ENCODE measurements at places on chromosomes 1 and 21.

DNA sequence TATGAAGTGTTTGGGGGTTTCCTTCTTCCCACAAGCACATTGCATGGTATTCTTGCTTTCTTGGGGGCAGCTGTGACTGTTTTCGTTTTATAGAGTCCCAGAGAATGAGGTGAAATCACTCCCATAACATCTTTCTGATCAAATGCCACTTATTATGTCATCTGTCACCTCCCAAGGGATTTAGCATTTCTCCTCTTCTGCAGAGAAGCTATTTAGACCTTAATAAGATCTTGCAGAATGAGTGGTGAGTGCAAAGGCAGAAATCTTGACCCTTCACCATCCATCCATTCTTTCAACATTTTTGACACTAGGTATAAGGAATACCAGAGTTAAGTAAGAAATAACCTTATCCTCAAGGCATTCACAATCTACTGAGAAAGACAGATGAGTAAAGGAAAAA lies 318.6 kb upstream of the POU3F1 start:
- no peak for DNase-seq

DNA sequence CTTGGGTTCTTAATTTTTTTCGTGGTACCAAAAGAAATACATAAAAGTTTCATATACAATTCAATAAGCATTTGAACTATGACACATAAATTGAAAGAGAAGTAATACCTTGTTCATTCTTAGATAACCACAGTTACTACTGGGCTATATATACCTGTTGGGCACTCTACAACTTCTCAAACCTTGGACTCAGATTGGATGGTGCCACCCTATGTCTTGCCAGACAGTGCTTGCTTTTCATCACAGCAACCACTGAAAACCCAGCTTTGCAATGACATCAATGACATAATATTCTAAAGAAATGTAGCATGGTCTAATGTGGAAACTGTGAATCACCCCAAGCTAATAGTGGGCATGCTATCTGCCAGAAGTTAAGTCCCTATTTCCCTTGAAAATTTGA lies 62.8 kb upstream of the DPH5 start:
- DNase-seq, result no peak

DNA sequence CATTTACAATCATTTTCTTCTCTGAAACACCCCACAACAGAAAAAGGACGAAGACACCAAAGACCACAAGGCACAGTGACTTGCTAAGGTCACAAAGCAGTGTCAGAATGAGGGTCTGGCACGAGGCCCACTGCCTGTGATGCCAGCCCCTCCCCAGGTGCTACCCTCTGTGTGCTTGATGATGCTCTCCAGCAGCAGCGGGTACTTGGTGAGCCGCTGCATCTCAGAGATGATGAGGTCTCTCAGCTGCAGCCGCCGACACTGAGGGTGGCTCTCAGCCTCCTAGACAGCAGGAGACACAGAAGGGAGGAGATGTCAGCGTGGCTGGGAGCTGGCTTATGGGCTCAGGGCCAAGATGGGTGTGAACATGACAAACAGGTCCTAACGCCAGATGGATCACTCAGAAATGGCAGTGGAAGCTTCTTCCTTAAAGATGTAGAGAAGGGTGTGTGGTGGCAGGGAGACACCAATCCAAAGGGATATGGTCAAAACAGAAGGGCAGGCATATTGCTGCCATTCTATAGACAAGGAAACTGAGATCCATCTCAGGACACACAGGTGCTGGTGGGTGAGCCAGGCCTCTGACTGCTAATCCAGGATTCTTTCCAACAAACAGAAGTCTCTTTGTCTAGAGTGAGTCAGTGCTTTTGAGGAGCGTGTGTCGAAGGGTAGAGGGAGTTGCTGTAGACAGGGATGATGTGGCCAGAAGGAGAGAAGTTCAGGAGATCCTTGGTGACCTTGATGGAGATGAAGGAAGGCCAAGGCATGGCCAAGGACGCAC lies 25.6 kb downstream of the LRRC71 start:
- DNase-seq, result no peak

DNA sequence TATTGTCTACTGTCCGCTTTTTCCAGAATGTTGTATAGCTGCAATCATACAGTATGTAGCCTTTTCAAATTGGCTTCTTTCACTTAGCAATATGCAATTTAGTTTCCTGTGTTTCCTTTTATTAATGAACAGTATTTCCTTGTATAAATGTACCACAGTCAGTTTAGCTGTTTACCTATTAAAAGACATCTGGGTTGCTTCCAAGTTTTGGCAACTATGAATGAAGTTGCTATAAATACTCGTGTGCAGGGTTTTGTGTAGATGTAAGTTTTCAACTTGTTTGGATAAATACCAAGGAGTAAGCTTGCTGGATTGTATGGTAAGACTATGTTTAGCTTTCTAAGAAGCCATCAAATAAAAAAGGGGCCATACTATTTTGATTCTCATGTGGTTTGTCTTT lies 24.4 kb upstream of the KCNJ6 start:
- DNase-seq, result no peak

- DNase-seq, result no peak
Observed at GRCh38 chr1:28129150-28129549, 40.7 kb upstream of the EYA3 start.

DNA sequence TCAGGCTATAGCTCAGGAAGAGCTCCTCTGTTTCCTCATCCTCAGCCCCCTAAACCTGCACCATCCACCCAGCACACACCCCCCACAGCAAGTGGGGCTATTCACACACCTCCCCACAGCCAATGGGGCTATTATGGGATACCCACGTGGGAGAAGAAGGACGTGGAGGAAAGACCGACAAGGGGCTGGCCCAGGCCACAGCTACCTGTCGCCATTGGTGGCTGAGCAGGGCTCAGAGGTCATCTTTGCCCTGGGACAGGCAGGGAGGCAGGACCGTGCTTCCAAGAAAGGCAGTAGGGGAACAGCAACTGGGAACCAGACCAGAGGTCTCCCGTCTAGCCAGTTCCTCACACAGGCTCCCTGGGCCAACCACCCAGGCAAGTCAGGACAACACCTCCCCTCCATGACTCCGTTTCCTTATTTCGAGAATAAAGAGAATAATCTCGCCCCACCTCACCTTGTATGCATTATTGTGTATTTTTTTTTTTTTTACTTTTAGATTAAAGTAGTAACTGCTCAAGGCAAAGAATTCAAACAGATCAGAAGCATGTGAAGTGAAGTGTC lies 92.3 kb upstream of the TARDBP start:
- no peak for DNase-seq

- no peak for DNase-seq
Observed at GRCh38 chr1:5370311-5370710, 621.9 kb downstream of the NPHP4 start.

- no peak for DNase-seq
Observed at GRCh38 chr21:33073636-33074035, 3.7 kb downstream of the OLIG1 start.

GRCh38 chr1:100130552-100131077 lies 2.1 kb downstream of the SASS6 start:
- no peak for DNase-seq

- no peak for DNase-seq
Observed at GRCh38 chr1:118338936-118339335, 153.9 kb upstream of the SPAG17 start.

- DNase-seq, result no peak
Observed at GRCh38 chr21:38469642-38470041, 28.6 kb downstream of the ERG start.

- no peak for DNase-seq
Observed at GRCh38 chr1:31135973-31136600, 70.6 kb upstream of the PUM1 start.

DNA sequence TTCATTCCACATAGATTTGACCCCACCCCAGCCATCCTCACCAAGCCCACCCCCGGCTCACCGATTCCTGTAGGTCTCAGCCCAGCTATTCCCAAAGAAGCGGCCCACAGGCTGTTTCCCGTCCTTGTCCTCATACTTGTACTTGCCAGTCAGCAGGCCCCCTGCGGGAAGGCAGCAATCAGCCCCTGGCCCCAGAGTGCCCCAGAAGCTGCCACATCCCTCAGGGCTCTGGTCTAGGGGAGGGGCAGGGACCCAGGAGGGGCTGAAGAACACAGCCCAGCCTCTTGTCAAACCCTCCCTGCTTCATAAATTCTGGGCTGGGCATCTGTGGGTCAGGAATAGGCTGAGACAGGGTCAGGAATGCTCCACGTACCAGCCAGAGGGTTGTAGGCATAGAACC lies 5.0 kb downstream of the AKR7A2 start:
- no peak for DNase-seq

DNA sequence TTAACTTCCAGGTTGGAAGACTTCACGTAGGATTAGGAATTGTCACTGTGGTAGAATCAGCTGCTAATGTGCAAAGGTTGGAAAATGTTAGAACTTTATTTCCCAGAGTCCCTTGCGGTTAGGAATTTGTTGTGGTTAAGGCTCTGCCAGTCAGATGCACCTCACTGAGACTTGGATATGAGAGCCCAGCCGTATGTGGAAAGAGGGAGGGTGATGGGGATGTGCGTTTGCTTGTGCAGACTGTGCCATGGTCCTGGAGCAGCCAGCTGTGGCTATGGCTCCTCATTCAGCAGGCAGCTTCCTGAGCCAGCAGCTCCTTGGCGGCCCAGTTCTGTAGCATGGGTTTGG lies 12.5 kb downstream of the S100A10 start:
- no peak for DNase-seq

- no peak for DNase-seq
Observed at GRCh38 chr1:89703469-89703868, 70.5 kb downstream of the LRRC8C start.

- DNase-seq, result no peak
Observed at GRCh38 chr1:247386687-247387086, 29.3 kb upstream of the NLRP3 start.

GRCh38 chr21:24994717-24995116 lies 612.6 kb downstream of the MRPL39 start:
- DNase-seq, result no peak

GRCh38 chr1:24641646-24642151 lies 1.4 kb upstream of the SRRM1 start:
- no peak for DNase-seq

DNA sequence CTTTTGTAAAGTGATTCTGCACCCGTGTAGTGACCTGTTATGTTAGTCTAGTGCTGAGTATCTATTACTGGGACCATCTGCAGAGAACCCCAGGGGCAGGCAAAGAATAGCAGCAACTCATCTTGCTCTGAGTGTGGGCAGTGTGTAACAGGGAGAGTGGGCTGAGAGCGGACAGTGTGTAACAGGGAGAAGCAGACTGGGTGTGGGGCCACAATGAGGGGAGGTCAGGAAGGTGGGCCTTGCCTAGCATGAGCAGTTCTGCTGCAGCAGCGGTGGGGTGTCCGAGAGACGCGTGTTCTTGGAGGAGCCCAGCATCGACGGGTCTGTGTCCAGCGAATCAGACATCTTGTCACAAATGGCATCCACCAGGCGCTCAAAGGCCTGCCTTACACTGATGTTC lies 41.2 kb upstream of the NRDC start:
- no peak for DNase-seq

DNA sequence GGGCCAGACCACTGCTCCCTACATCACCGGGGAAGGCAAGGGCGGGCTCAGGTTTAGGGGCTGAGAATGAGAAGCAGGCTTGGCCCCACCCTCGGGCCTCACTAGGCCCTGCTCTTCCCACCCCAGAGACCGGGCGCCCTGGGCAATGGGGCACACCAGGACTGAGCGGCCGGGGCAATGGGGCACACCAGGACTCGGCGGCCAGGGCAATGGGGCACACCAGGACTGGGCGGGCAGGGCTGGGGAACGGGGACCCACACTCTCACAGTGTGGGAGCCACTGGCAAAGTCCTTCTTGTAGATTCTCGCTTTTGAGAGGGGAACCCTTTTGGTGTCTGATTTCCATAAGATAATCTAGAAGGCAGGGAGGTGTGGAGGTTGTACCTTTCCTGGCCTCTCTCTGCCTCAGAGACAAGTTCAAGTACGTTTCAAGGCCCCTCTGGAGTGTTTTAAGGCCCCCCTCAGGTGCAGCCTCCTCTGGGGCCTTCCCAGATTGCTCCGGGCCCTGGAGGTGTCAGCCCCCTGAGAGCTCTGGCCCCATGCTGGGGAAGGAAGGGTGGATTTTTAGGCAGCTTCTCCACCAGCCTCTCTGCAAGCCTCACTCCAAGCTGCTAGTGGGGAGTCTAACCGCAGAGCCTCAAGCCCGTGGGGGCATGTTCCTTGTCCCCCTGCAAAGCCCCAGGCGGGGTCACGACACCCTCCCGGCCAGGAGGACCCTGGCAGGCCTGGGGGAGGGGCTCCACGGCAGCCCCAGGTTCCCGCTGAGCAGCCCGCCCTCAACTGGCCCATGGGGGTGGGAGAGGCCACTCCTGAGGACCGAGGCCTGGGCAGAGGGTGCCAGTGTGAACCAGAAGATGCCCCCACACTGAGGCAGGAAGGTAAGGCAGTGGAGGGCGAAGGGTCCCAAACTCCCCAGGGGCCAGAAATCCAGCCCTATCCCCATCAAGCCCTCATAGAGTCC lies 66.2 kb downstream of the ARHGEF16 start:
- no peak for DNase-seq

DNA sequence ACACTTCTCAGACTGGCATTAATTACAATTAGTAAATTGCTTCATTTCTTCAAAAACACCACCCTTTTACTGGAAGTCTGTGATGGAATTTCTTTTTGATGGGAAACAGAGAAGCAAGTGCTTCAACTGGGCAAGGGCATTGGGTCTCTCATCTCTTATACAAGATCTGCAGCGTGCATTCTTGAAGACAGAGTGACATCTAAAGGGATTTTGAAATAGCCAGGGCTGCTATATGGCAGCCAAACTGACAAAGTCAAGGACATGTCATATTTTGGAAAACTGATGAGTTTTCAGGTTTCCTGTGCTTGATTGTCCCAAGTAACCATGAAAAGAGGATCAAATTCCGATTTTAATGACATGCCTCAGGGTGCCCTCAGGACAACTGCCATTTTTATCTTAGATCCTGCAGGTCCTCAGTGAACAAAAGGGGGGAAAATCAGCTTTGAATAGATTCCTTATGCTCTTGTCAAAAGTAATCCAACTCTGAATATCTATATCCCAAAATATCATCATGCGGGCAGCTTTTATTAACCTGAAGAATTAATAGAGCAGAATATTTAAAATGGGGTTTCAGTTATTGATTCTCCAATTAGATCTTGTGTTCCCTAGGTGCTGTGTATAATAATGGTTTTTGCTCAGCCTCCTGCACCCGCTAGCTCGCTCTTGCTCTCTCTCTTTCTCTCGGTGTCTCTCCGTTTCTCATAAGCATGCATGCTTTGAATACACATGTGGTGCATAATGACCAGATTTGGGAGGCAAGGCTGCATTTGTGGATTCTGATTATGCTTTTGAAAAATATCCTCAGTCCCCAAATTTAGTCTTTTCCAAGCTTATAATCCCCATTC lies 221.8 kb downstream of the TTLL7 start:
- DNase-seq, result no peak

DNA sequence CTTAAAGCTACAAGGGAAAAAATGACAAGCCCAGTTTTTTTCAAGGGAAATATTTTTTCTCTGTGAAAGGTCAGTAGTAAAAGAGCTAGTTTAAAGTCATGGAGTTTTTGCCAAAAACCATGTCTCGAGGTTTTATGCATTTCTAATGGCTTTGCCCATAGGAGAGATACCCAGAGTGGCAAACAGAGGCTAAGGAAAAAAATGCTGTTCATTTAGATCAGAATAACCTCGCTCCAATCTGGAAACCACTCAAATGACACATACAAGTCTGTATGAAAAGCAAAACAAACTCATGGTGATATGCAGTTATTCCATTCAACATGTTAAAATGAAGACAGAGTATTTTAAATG lies 36.9 kb upstream of the EDEM3 start:
- DNase-seq, result no peak
